ENCODE measurements at places on chromosomes 12 and 14. TPM values are rescaled to one million over a fixed set of nuclear protein-coding genes. Genes with fewer than 3 reads are reported as not detected.

The MIP gene
- total RNA-seq: not detected

The RNASE3 gene
- total RNA-seq: not detected

The DCN gene
- total RNA-seq: 2,074 TPM

The SRSF5 gene
- 145 TPM for total RNA-seq

The AVPR1A gene
- 11.7 TPM for total RNA-seq

The NEMF gene
- 59.4 TPM for total RNA-seq

The SLC15A4 gene
- 16.8 TPM for total RNA-seq

The LRTM2 gene
- total RNA-seq: 0.58 TPM

The HCAR1 gene
- total RNA-seq: 0.09 TPM

The LALBA gene
- total RNA-seq: not detected

The NAA25 gene
- 19.3 TPM for total RNA-seq

The KRT77 gene
- total RNA-seq: not detected

The TIMELESS gene
- total RNA-seq: 5.2 TPM

The PRR4 gene
- total RNA-seq: 4.8 TPM

The RITA1 gene
- total RNA-seq: 12.7 TPM

The TEX52 gene
- not detected for total RNA-seq

The MSRB3 gene
- 37.9 TPM for total RNA-seq

The LTBP2 gene
- total RNA-seq: 10.5 TPM

The CCDC175 gene
- total RNA-seq: not detected

The SYT1 gene
- 2.5 TPM for total RNA-seq

The AMN gene
- 0.58 TPM for total RNA-seq

The INHBE gene
- total RNA-seq: 1.8 TPM

The IFI27L1 gene
- 17.2 TPM for total RNA-seq

The PAPLN gene
- total RNA-seq: 0.58 TPM

The CD27 gene
- total RNA-seq: 0.27 TPM

The DACT1 gene
- total RNA-seq: 26.6 TPM

The R3HDM2 gene
- 20.2 TPM for total RNA-seq

The PLEK2 gene
- total RNA-seq: 0.22 TPM

The CLEC7A gene
- total RNA-seq: 1.2 TPM

The KCNA1 gene
- total RNA-seq: 4.0 TPM

The GALNT6 gene
- total RNA-seq: 0.35 TPM

The INSM2 gene
- not detected for total RNA-seq

The KLRC2 gene
- 0.13 TPM for total RNA-seq

The TMX1 gene
- total RNA-seq: 20.4 TPM

The ERP27 gene
- total RNA-seq: 0.13 TPM

The PXN gene
- total RNA-seq: 33.2 TPM

The LTBR gene
- 32.9 TPM for total RNA-seq

The DDN gene
- 19.2 TPM for total RNA-seq

The POTEM gene
- not detected for total RNA-seq

The TAS2R31 gene
- total RNA-seq: 5.5 TPM

The BBOF1 gene
- total RNA-seq: 7.8 TPM

The ETFBKMT gene
- 3.9 TPM for total RNA-seq

The B4GALNT3 gene
- 6.0 TPM for total RNA-seq

Data from muscle of leg (tissue), 16 donors.